ENCODE measurements at places on chromosomes 16 and 17. TPM values are rescaled to one million over a fixed set of nuclear protein-coding genes. Genes with fewer than 3 reads are reported as not detected.

Gene HOXB7
- 33.6 TPM for total RNA-seq

Gene USP43
- total RNA-seq: 8.0 TPM

- DNase-seq: no peak
- H3K27ac ChIP-seq: no peak overlapping the region
- no peaks in the 10 kb centered on the region for H3K36me3 ChIP-seq
- H3K4me1 ChIP-seq: no peaks in the 10 kb centered on the region
These were observed 150.8 kb downstream of the C16orf78 start for GRCh38 chr16:49524216-49524946.

GRCh38 chr17:80097127-80097621, 4.2 kb upstream of the GAA start:
- no peak overlapping the region for H3K27ac ChIP-seq
- no peaks in the 10 kb centered on the region for H3K27me3 ChIP-seq
- no peaks in the 10 kb centered on the region for H3K36me3 ChIP-seq
- no peak overlapping the region for H3K4me3 ChIP-seq
- H3K4me1 ChIP-seq: peaks cover 6% of the 10 kb centered on the region

GRCh38 chr16:4522051-4522581, 16.5 kb downstream of the CDIP1 start:
- H3K27me3 ChIP-seq: no peaks in the 10 kb centered on the region
- no peaks in the 10 kb centered on the region for H3K4me1 ChIP-seq
- no peak for DNase-seq
- H3K36me3 ChIP-seq: no peaks in the 10 kb centered on the region
- H3K27ac ChIP-seq: no peak overlapping the region

- no peaks in the 10 kb centered on the region for H3K4me1 ChIP-seq
- H3K4me3 ChIP-seq: no peak overlapping the region
- no peaks in the 10 kb centered on the region for H3K27me3 ChIP-seq
- no peak overlapping the region for H3K27ac ChIP-seq
- no peak for DNase-seq
These were observed 47.6 kb downstream of the LMF1 start for GRCh38 chr16:923184-923583.

DNA sequence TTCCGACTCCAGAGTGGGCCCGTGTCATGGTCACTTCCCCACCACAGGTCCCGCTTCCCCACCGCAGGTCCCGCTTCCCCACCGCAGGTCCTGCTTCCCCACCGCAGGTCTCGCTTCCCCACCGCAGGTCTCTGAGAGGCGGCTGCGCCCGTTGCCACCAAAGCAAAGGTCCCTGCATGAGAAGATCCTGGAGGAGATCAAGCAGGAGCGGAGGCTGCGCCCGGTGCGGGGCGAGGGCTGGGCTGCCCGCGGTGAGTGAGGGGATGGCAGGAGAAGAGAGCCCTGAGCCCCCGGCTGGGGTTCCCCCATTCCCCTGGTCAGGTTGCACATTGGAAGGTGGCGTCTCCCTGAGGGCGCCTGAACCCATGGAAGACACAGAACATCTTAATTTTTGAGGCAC, 17.4 kb upstream of the TCF25 start:
- H3K36me3 ChIP-seq: no peaks in the 10 kb centered on the region
- no peaks in the 10 kb centered on the region for H3K4me1 ChIP-seq
- H3K27me3 ChIP-seq: no peaks in the 10 kb centered on the region
- no peak overlapping the region for H3K4me3 ChIP-seq
- no peak for DNase-seq

All from HCT116 (cell line).